GM06990 (cell line): ENCODE measurements at places on chromosomes 7 and 10.

DNA sequence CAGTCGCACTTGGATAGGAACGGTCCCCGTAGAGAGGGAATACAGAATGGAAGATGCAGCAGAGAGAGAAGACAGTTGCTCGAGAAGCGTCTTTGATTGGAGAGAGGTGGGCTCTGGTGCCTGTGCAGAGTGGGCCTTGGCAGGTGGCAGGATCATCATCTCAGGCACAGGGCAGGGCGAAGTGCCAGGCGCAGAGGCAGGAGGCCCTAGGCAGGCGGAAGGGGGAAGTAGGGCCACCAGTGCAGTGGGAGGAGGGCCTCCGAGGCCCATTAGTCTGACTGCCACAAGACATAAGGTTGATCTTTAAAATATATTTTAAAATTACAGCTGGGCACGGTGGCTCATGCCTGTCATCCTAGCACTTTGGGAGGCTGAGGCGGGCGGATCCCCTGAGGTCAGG is 10.1 kb downstream of the CARD11 start:
- no peak for DNase-seq

GRCh38 chr10:116886772-116887171 is 37.5 kb downstream of the ENO4 start:
- DNase-seq: no peak

GRCh38 chr10:16945593-16945992 is 128.4 kb upstream of the RSU1 start:
- DNase-seq: no peak

GRCh38 chr10:129761981-129762956 is 201.8 kb downstream of the EBF3 start:
- DNase-seq: no peak

DNA sequence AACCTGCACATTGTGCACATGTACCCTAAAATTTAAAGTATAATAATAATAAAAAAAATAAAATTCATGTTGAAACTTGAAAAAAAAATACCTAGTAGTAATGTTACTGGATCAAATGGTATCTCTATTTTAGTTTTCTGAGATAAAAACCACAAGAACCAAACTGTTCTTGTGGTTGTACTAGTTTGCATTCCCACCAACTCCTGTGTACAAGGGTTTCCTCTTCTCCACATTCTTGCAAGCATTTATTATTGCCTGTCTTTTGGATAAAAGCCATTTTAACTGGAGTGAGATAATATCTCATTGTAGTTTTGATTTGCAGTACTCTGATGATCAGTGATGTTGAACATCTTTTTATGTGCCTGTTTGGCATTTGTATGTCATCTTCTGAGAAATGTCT is 177.7 kb downstream of the KIF20B start:
- no peak for DNase-seq

- peak; percentile 20 for DNase-seq
Observed at GRCh38 chr7:24245362-24245761, 38.6 kb upstream of the NPY start.

- no peak for DNase-seq
Observed at GRCh38 chr10:127142136-127142535, 54.3 kb downstream of the INSYN2A start.

GRCh38 chr7:112510001-112510742 is 29.4 kb downstream of the LSMEM1 start:
- DNase-seq: peak; percentile 15

- no peak for DNase-seq
Observed at GRCh38 chr7:96315125-96315512, 6.8 kb downstream of the SLC25A13 start.

DNA sequence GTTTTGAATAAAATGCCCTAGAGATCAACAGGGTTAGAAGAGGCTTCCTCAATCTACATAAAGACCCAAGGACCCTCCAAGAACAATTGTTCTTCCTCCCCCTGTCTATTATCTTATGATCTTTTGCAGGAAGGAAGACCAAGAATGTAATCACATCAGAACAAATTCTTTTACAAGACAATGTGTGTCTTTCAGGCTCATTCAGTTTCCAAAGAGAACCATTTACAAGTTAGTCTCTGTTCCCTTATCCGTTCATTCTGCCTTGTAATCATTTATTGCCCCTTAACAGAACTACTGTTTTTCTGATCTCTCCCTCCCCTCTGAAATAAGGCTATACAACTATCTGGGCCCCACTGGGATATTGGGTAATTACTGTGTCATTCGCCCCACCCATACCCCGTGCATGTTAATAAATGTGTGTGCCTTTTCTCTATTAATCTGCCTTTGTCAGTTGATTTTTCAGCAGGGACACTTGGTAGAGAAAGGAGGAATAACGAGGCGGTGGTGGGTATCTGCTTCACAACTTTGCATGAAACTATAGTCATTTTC is 5.7 kb upstream of the MKRN1 start:
- DNase-seq: no peak

DNA sequence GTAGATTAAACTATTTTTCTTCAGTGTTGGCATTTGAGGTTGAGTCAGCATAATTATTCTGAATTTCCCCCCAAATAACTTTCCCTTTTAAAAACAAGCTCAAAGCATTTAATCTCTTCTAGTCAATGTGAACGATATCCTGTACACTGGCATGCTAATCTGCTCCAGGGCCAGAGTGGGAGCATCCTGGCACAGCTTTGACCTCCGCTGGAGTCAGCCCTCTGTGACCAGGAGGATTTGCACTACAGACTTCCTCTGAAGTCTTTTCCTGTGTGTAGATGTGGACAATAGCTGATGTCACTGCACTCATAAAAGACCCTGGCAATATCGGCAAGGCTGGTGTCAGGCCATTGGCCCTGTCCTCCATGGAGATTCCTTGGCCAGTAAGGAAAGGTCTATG is 340.2 kb downstream of the CDC14C start:
- no peak for DNase-seq

DNA sequence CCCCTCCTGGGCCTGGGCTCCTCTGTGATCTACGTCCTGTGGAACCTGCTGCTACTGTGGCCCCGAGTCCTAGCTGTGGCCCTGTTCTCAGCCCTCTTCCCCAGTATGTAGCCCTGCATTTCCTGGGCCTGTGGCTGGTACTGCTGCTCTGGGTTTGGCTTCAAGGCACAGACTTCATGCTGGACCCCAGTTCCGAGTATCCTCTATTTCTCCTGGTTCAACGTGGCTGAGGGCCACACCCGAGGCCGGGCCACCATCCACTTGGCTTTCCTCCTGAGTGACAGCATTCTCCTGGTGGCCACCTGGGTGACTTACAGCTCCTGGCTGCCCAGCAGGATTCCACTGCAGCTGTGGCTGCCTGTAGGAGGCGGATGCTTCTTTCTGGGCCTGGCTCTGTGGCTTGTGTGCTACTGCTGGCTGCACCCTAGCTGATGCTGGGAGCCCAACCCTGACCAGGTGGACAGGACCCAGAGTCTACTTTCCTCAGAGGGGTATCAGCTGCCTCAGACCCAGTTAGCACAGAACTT is 37.8 kb upstream of the MMD2 start:
- no peak for DNase-seq

DNA sequence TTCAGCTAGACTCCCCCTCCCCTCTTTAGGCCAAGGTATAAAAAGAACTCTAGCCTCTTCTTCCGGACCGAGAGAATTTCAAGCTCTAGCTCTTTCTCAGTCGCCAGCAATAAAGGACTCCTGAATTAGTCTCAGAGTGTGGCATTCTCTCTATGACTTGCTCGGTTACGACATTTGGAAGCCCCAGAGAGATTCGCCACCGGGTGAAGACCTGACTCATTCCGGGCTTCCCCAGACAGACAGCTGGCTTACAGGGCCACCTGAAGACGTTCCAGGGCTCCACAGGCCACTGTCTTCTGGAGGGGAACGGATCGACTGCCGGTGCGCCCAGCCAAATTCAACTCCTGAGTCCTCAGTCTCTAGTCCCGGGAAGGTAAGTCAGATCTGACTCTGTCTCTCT is at the start of gene AKR1B15:
Gene AKR1B15, plus strand, starts transcription at position 234 of the 400 bp plus-strand sequence. CDS start 15,510 bp downstream, outside the sequence.
- DNase-seq: peak; percentile 67

- DNase-seq: peak; percentile 26
Observed at GRCh38 chr10:110008518-110009339, 945 bp downstream of the ADD3 start.

DNA sequence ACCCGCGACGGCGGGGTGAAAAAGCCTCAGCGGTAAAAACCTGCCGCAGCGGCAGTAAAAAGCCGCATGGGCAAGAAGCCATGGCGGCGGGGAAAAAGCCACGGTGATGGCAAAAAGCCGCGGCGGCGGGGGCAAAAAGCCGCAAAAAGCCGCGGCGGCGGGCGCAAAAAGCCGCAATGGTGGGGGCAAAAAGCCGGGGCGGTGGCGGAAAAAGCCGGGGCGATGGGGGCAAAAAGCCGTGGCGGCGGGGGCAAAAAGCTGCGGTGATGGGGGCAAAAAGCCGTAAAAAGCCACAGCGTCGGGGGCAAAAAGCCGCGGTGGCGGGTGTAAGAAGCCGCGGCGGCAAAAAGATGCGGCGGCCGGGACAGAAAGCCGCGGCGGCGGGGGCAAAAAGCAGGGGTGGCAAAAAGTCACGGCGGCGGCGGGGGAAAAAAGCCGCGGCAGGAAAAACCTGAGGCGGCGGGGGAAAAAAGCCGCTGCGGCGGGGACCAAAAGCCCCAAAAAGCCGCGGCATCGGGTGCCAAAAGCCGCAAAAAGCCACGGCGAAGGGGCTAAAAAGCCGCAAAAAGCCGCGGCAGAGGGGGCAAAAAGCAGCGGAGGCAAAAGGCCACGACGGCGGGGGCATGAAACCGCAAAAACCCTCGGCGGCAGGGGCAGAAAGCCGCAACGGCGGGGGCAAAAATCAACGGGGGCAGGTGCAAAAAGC is 488.5 kb downstream of the ZNF33B start:
- DNase-seq: no peak

DNA sequence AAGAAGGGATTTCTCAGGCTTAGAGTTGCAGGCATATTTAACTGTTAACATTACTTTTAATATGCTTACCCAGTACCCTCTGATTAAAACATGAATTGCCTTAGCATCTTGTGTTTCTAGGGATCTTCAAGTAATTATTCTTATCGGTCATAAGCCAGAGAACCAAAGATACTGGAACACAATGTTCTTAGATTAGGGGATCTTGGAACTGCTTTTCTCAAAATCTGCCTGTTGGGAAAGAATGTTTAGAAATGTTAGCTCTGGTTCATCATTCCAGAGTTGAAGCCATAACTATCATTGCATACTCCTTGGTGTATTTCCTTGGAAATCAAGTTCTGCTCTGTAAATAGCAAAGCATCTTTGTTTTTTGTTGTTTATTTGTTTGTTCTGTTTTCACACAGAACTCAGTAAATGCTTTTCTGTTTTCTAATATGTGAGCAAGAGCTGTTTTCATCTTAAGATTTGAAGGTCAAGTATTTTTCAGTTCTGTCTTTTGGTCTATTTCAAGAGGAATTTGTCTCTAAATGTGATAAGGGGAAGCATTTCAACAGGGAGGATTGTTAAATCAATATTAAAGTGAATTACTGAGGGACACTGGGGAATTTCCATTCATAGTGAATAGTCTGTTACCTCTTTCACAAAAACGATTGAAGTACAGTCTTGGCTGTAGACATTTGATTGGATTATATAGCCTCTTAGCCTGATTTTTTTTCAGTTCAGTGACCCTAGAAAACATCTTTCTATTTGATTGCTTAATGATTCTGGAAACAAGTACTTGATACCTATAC is 103.2 kb upstream of the CYP26C1 start:
- DNase-seq: no peak

DNA sequence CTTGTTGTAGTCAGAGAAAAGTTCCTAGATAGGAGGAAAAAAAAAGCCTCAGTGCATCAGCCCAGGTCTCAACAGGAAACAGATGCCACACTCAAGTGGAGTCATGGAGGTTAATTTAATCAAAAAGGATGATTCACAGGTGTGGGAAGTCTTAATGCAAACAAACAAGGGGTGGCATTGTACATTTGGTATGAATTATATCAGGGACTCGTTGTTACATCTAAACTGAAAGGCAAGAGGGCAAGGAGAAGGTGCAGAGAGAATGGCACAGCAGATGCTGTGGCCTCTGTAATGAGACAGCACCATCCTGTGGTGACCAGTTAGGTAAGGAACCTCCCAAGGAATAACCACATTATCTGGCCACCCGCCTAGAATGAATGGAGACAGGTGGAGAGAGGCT is 133.7 kb downstream of the PTPRZ1 start:
- no peak for DNase-seq

DNA sequence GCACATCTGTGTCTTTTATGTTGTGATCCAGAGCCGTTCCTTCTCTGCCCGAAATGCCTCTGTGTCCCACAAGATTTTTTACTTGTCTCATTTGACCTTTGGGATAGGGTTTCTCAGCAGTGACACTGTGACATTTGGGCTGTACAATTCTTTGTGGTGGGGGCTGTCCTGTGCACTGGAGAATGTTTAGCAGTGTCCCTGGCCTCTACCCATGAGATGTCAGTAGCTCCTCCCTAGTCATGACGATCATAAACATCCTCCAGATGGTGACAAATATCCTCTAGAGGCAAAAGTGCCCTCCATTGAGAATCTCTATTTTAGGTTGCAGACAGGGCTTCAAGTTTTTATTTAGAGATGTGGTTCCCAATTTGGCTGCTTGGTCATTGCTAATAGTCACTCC is 91.3 kb downstream of the PPP1R17 start:
- DNase-seq: no peak

- DNase-seq: no peak
Observed at GRCh38 chr10:124328477-124329220, 90.1 kb downstream of the OAT start.

DNA sequence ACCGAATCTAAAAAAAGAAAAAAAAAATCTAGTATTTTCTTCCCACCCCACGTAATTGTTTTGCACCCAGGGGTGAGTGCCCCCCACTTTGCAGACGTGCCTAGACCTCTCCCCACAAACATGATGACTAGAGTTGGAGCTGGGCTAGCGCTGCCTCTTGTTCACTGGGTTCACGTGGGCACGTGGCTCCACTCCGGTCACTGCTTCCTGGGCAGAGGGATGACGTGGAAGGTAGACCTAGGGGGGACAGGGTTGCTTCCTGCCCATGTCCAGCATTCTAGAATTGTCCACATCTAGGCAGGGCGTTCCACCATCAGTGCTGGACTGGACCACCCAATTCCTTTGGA is 861 bp upstream of the LIMK1 start:
- DNase-seq: no peak

DNA sequence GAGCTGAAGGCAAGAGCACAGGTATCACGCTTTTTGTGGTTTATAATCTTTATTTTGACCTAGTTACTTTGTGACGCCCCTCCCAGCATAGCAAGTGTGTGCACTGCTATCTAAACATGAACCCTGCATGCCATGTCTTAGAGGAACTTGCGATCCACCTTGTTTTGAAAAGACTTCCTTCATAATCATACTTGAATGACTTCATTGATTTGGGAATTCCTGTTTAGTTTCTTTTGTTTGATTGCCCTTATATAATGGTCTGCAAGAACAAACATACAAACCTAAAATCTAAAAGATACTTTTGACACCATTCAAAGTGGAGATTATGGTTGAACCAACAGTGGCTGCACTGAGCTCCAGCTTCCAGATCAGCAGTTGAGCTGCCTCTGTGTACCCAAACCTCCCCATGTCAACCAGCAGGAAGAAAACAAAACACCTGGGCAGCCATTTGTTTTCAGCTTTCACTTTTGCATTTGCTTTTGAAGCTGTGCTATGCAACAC is 132.6 kb downstream of the CELF2 start:
- no peak for DNase-seq

DNA sequence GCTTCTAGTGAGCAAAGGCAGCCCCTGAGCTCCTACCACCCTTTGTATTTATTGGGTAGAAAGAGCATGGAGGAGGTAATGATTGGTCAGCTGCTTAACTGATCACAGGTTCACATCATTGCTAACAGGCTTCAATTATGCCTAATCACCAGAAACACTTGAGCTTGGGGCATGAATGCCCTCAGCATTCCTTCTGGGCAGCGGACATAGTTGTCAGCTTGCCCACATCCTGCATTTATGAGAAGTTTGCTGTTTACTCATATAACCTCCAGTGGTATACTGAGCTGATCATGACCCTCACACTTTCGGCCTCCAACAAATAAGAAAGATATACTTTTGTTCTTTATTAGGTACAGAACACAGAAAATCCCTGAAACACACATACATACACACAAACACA is 140.3 kb upstream of the ODAD2 start:
- DNase-seq: no peak
